ENCODE measurements at places on chromosomes 16 and 17.

DNA sequence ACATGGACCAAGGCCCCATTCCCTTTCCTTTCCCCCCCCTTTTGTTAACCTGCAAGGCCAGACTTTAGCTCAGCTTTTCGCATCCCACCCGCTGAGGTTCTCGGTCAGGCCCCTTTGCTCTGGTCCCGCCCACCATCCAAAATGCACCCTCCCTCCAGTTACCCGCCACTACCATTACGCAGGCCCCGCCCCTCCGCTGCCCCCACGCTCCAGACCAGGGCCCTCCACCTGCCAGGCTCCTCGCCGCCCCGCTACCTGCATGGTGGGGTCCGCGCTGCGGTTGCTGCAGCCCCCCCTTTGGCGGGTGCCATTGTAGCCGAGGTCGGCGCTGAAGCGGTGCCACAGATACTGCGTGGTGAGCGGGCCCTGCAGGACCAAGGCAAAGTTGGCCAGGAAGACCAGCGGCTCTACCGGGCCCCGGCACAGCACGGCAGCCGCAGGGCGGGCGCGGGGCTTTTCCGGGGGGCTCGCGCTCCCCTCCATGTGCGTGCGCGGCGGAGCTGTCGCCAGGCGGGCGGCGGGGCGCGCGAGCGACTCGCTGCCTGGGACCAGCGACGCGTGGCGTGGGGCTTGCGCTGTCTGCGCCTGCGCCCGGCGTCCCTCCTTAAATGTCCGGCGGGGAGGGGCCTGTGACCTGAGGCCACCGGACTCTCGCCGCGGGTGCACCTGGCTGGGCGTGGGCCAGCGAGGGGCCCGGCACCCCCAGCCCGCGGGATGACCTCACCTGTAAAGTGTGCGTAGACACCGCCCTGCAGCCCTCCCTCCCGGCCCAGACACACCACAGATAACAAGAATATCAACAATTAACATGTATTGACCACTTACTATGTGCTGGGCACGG, at the start of gene SLC46A1:
Gene SLC46A1, minus strand, starts transcription at position 581 of the 841 bp plus-strand sequence. Its CDS starts 98 bp downstream, at position 483.
- no peak for DNase-seq

DNA sequence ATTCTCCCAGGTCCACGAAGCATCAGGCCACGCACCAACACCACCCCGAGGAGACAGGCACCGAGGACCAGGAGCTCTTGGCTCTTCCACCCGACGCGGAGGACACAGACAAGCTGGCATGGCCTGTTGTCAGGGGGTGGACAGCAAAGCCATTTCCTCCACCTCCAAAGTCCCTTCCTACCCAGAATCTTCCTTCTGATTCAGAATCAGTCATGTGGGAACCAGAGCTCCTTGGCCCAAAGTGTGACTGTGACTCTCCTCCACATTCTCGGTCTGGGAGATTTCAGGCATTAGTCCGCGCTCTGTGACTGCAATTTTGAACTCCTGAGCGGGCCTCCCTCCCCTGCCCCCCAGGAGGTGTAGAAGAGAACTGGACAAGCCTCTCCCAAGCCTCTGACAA, 9.2 kb downstream of the DNAH17 start:
- no peak for DNase-seq

GRCh38 chr17:32998111-32998886, 6.7 kb downstream of the SPACA3 start:
- peak; percentile 14 for DNase-seq

DNA sequence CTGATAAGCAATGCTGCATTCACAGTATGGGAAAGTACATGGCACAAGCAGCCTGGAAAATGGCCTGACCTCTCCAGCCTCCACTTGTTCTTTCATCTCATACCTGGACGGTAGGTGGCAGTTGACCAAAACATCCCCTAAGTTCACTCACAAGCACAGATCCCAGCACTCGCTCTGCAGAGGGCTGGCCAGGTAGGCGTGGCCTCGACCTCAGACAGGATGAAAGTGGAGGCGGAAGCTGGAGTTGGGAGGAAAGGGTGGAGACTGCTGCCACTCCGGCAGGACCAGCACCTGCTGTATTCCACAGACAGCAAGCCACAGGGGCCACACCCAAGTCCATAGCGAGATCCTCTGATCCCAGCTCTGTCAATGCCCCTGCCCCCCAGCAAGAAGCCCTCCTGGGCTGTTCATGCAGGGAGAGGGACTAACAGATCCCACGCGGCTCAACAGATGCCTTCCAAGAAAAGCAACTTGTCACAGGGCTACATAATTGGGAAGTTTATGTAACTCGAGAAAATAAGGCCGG, 31.3 kb downstream of the ZCCHC14 start:
- DNase-seq = no peak

DNA sequence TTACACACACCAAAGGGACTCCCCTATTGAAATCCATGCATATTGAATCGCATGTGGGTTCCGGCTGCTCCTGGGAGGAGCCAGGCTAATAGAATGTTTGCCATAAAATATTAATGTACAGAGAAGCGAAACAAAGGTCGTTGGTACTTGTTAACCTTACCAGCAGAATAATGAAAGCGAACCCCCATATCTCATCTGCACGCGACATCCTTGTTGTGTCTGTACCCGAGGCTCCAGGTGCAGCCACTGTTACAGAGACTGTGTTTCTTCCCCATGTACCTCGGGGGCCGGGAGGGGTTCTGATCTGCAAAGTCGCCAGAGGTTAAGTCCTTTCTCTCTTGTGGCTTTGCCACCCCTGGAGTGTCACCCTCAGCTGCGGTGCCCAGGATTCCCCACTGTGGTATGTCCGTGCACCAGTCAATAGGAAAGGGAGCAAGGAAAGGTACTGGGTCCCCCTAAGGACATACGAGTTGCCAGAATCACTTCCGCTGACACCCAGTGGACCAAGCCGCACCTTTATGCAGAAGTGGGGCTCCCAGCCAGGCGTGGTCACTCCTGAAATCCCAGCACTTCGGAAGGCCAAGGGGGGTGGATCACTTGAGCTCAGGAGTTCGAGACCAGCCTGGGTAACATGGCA, 2.2 kb downstream of the GAA start:
- DNase-seq = no peak

DNA sequence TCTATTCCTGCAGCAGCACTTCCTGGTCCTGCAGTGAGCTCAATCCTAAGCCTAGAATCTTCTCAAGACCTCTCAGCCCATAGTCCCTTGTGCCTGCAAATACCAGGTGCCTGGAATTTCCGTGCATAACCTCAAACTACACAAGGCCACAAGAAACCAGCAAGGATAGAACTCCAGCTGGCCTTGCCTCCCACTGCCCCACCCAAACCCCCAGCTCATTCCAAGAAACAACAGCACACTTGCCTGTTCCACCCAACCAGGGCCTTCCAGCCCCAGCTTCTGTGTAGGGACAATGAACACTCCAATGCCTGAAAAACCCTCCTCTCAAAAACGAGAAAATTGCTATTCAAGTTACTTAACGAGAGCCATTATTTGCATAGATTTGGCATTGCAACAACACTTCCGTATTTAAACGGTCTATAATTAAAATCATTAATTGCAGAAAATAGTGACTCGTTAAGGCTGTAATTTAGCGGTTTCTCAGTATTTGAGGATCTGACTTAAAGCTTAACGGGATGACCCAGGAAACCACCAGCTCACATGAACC, 147.0 kb downstream of the C16orf78 start:
- no peak for DNase-seq

DNA sequence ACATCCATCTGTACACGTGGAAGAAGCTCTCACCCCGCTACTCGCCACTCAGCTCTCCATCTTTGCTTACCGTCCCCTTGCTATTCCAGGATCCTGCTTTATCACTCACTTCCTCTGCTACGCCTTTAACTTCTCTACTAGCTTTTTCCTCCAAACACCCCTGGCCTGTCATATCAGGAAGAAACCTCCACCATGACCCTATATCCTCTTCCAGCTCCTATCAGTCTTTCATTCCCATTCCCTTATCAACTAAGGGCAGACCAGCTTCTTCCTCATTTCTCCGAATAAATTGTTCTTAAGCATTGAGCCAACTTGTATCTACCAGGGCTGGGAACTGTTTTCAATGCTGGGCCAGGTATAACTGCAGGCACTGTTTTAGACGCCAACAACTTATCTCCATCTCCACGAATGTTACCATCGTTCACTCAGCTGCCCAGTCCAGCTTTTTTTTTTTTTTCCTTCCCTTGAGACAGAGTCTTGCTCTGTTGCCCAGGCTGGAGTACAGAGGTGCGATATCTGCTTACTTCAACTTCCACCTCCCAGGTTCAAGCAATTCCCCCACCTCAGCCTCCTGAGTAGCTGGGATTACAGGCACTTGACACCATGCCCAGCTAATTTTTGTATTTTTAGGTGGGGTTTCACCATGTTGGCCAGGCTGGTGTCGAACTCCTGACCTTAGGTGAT, 4.3 kb downstream of the IQCK start:
- no peak for DNase-seq

DNA sequence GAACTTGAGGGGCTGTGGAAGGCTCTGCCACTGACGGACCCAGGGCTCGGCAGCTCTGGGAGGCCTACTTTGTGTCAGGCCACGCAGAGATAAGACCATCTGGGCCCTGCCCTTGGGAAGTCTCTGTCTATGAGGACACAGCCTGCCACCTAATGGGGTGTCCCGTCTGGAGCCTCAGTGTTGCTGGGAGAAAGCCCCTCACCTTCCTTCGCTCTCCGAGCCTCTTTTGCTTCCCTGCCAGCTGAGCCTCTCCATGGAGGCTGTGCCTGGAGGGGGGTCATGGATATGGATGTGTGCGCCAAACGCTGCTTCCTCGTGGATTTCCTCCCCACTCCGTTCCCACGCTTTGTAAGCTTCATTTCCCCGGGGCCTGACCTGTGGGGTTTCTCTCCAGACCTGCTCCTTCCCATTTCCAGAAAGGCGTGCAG, 228.8 kb downstream of the SEC14L1 start:
- DNase-seq = no peak

DNA sequence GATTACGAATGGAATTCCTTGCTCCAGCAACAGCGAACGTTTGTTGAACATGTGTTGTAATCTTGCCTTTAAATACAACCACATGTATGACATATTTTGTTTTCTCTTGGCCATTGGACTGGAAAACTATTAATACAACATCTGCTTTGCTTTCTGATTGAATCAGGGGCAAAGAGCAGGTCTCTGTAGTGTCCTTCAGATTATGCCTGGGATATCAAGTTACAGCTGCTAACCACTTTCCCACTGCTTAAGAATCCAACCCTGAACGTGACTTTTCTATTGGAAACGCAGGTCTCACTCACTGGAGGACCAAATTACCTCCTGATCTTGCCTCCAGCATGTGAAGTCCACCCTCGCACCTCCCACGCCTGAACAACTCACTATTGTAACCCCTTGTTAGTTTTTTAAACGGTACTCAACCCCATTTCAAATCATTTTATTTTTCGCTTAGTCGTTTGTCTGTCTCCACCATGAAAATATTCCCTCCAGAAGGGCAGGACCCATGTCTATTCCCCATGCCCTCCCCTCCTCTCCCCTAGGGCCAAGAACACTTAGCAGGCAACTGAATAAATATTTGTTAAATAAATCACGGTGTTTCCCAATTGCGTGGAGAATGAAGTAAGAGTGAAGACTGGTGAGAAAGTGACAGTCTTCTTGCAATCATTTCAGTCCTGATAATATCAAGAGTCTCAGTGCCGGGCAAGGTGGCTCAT, 57.4 kb upstream of the MRTFB start:
- DNase-seq = no peak

- DNase-seq = no peak
Observed at GRCh38 chr16:84048871-84049270, 6.3 kb upstream of the SLC38A8 start.

GRCh38 chr16:4477966-4478365, 1.8 kb downstream of the HMOX2 start:
- DNase-seq = no peak

GRCh38 chr16:11302977-11303376, 21.8 kb upstream of the PRM1 start:
- no peak for DNase-seq

- no peak for DNase-seq
Observed at GRCh38 chr17:66230922-66231591, 1.8 kb upstream of the APOH start.

DNA sequence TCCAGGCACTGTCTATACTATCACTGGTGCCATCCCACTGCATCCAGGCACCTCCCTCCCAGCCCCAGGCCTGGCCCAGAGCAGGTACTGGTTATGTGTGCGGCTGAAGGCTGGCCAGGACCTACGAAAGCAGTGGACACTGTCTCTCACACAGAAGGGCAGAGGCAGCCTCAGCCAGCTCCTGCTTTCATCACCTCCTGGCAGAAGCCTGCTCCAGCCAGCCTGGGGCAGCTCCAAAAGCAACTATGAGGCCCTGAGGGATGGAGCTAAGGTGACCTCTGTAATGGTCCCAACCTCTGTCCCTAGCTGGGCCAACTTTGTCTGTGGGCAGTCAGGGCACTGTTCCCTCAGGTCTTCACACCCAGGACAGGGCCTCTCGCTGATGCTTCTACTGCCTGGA, 18.8 kb downstream of the HSD11B2 start:
- no peak for DNase-seq

GRCh38 chr17:60481604-60482003, 44.4 kb downstream of the APPBP2 start:
- no peak for DNase-seq

- no peak for DNase-seq
Observed at GRCh38 chr17:27545562-27546229, 85.3 kb upstream of the LGALS9 start.

DNA sequence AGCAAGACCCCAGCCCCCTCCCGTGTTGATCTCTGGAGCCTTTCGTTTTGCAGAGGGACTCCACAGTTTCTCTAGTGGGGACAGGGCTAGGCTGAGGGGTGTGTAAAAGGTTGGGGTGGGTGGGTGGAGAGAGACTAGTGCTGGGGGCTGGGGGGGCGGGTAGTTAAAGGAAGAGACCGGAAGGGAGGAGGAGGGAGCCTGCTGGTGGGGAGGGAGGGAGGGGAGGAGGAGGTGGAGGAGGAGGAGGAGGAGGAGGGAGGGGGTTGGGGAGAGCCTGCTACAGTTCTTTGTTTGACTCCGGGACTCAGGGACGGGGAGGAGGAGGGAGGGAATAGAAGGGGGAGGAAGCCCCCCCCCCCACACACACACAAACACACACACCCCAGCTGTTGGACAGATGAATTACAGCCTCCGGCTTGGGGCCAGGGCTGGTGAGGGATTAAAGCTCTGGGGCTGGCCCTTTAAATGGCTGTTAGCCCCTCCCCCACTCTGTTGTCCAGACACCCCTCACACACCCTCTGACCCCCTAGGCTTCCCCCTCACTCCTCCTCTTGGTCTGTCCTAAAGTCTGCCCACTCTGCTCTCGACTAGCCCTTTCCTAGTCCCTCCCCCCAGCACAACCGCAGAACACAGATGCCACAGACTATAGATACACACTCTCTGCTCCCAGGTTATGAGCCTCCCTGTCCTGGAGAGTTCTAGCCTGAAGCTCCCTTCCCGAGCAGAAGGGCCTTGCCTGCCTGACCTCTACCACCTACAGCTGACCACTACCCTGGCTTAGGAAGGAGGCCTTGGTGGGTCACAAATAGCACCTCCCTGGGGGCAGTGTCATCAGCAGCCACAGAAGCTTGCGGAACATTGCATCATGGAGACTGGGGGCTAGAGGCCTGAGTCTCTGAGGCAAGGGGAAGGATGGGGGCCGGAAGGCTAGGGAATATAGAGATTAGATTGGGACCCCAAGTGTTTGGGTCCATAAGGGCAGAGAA, 4.4 kb downstream of the KDM6B start:
- no peak for DNase-seq

DNA sequence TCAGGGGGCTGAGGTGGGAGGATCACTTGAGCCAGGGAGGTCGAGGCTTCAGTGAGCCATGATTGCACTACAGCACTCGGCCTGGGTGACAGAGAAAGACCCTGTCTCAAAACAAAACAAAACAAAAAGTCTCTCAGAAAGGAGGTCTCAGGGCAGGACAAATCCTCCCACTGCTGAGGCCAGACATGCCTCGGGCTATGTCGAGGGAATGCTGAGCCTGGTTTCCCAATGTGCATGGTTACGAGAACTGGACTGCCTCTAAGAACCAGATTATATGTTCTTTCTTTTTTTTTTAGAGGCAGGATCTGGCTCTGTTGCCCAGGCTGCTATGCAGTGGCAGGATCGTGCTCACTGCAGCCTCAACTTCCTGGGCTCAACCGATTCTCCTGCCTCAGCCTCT, 27.6 kb downstream of the TRAP1 start:
- DNase-seq = no peak

Data from T-helper 22 cell (primary cell).